ENCODE measurements at places on chromosomes 11 and 22.

DNA sequence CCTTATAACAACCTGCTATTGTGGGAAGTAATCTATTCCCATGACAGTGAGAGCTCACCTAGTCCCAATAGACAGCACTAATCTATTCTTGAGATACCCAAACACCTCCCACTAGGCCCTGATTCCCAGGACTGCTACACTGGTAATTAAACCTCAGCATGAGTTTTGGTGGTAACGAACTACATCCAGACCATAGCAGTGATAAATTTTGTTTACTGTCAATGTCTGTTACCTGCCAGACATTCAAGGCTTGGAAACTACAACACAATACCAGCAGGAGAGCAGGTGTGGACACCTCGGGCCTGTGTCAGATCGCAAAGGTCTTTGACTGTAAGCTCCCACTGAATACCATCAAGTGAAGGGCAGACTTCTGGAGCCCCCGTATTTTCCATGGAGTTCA, 187.1 kb downstream of the ARHGAP42 start:
- no peak for DNase-seq

- DNase-seq, result no peak
These were observed 168.0 kb downstream of the PGR start for GRCh38 chr11:100961633-100962032.

- no peak for DNase-seq
These were observed 219.9 kb downstream of the HIPK3 start for GRCh38 chr11:33476945-33477606.

GRCh38 chr11:120747850-120748814, 236.6 kb downstream of the GRIK4 start:
- no peak for DNase-seq

DNA sequence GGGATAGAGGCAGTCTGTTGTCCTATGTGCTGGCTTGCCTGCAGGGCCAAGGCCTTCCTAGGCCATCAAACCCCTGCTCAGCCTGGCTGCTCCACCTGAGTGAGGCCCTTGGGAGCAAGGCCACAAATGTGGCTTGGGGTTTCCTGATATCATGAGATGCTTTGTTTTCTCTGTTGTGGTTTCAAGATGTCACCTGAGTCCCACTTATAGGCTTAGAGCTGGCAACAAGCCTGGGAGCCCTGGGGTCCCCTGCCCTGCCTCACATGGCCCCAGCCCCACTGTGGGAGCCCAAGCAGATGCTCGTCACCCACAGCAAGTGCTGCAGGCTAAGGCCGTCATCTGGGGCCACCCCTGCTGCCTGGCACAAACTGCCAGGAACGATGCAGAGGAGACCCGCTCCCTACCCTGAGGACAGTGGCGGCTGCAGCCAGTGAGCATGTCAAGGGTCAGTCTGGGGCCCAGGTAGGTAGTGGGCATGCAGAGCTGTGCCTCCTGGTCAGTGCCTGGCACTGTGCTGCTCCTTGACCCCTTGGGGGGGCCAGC, 75.4 kb upstream of the KCNQ1OT1 start:
- no peak for DNase-seq

DNA sequence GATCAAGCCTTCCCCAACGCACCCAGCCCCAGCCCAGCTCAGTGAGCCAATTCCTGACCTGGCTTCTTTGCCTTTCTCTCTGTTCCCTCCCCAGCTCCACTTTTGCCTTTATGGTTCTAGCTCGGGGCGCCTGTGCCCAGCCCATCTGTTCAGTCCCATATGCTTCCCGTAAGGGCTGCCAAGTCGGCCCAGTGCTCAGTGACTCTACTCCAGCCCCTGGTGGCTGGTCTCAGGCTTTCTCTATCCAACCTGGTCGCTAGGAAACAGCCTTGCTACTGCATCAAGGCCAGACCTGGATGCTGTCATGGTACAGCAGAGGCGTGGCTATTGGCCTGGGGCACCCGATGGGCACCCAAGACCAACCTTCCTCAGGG, 178.0 kb downstream of the DSCAML1 start:
- no peak for DNase-seq

DNA sequence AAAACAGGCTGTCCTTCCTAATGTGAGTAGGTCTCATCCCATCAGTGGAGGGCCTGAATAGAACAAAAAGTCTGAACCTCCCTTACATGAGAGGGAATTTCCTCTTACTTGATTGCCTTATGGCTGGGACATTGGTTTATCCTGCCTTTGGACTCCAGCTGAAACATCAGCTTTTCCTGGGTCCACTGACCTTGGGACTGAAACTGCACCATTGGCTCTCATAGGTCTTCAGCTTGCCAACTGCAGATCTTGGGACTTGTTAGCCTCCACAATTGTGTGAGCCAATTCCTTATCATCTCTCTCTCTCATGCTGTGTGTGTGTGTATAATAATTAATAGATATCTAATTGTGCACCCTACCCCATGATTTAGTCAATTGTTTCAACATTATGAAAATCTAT, 375.3 kb upstream of the DDI1 start:
- DNase-seq, result no peak
